RWPE2 (cell line): ENCODE measurements at places on chromosomes 1 and 21.
A peak's percentile ranks its signal among the peaks of the same experiment; 100 is the strongest.

DNA sequence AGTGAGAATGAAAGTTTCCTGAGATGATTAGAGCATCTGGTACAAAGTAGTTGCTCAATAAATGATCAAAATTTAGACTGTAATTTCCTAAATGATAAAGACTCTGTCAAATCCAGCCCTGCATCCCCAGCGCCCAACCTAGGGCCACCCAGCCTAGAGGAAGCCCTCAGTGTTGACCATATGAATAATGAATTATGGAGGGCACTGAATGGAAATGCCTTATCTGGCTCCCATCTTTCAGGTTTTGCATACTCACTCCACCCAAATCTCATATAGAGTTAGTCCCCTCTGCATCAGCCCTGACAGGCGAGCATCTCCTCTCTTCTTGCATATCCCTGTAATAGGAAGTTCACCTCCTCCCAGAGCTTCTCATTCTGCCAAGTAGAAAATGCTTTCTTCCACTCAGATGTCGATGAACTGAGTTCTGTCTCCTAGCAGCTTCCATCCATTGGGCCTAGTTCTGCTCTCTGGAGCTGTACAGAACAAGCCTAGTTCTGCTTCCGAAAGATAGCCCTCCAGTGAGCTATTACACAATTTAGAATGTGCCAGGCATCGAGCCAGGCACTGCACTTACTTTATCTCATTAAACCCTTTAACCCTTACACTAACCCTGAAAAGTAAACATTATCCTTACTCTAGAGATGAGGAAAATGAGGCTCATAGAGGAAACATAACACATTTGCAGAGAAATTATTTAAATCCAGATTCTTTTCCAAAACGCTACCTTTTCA is 20.9 kb downstream of the COA7 start:
- no peak for DNase-seq

DNA sequence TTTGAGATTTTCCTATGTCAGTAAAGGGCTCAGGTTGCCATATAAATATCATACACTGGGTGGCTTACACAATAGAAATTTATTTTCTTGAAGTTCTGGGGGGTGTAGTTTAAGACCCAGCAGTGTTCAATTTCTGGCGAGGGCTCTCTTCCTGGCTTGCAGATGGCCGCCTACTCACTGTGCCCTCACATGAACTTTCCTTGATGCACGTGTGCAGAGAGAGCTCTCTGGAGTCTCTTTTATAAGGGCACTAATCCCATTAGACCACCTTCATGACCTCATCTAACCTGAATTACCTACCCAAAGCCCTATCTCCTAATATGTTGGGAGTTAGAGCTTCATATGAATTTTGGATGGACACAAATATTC is 21.1 kb downstream of the TMEM51 start:
- DNase-seq, result no peak

- no peak for DNase-seq
These were observed 99.8 kb upstream of the C1orf105 start for GRCh38 chr1:172320733-172321132.

DNA sequence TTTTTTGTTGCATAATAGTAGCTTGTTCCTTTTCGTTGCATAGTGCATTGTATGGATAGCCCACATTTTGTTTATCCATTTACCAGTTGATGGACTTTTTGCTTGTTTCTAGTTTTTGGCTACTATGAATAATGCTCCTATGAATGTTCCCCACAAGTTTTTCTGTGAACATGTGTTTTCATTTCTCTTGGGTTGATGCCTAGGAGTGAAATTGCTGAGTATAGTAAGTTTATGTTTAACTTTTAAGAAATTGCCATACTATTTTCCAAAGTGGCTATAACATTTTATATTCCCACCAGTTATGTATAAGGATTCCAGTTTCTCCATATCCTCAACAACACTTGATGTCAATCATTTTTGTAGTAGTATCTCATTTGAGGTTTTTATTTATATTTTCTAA is 84.8 kb upstream of the CACYBP start:
- no peak for DNase-seq

DNA sequence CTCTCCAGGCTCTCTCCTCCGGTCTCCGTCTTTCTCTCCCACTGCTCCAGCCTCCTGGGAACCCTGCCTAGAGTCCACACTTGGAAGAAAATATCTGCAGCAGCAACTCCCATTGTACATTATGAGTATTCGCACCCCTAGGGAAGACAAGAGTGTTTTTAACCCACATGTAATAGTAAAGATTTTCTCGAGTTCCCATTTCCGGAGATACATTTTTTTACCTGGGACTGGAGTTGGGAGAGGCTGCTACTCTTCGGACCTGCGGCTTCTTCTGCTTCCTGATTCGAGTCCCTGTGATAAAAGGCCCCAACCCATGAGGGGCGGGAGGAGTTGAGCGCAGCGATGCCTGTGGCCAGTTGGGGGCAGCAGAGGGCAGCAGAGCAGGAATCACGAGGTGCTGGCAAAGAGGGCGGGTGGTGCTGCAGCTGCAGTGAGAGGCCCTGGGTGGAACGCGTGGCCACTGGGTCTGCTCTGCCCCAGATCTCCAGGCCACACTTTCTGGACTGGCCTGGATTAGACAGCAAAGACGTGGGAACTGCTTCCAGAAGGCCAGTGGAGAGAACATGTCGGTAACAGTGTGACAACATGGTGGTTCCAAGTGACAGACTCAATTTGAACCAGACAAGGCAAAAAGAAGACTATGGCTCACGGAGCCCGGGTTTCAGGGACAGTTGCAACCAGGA is 221.0 kb upstream of the CSF3R start:
- no peak for DNase-seq

DNA sequence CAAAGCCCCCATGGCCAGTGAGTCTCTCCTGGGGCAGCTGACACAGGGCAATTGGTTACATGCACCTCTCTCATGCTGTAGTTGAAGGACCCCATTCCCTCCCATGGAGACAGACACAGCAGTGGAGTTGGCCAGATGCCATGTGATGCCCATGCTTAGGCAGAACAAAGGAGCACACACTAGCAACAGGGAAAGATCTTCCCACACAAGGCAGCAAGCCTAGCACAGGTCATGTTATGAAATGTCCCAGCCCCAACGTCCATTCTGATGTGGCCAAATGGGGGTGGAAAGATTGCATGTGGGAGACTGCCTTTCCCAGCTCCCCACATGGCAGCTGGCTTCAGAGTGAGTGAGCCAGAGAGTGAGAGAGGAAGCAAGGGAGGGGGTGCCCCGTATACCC is 34.5 kb downstream of the AADACL4 start:
- DNase-seq, result no peak

- DNase-seq, result no peak
These were observed 91.2 kb upstream of the COL24A1 start for GRCh38 chr1:86247597-86248279.

GRCh38 chr1:172628401-172628800 is 30.5 kb upstream of the FASLG start:
- DNase-seq, result no peak

DNA sequence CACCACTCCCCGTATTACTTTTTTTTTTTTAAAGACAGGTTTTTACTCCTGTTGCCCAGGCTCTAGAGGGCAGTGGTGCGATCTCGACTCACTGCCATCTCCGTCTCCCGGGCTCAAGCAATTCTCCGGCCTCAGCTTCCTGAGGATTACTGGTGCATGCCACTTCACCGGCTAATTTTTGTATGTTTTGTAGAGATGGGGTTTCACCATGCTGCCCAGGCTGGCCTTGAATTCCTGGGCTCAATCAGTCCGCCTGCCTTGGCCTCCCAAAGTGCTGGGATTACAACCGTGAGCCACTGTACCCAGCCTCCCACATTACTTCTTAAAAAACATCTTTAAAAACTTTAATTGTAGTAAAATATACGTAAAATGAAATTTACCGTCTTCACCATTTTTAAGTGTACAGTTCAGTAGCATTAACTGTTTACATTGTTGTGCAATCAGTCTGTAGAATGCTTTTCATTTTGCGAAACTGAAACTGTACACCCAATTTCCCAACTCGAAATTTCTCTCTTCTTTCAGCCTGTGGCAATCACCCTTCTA is 77.0 kb downstream of the ZMYM4 start:
- no peak for DNase-seq

- DNase-seq, result no peak
These were observed 71.0 kb downstream of the SIPA1L2 start for GRCh38 chr1:232558954-232559353.

DNA sequence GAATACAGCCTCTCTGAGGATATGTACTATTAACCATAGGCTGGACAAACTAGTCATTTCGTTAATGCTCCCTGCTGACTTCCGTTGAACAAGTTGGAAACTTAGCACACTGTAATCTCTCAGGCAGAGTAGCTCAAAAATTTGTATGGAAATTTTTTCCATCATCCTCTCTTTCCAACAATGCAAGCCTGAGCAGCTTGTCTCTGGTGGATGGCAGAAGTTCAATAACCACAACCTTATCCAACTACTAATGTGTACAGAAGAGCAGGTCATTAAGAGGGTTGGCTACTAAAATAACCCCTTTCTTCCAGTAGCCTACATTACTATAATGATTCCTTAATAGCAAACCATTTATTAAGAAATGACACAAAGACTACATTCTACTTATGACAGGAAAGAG is 262.3 kb downstream of the NFIA start:
- DNase-seq, result no peak

- no peak for DNase-seq
These were observed 387.4 kb upstream of the CAMK1G start for GRCh38 chr1:209196140-209196539.

GRCh38 chr1:154337253-154337894 is 12.0 kb downstream of the ATP8B2 start:
- DNase-seq, result no peak

DNA sequence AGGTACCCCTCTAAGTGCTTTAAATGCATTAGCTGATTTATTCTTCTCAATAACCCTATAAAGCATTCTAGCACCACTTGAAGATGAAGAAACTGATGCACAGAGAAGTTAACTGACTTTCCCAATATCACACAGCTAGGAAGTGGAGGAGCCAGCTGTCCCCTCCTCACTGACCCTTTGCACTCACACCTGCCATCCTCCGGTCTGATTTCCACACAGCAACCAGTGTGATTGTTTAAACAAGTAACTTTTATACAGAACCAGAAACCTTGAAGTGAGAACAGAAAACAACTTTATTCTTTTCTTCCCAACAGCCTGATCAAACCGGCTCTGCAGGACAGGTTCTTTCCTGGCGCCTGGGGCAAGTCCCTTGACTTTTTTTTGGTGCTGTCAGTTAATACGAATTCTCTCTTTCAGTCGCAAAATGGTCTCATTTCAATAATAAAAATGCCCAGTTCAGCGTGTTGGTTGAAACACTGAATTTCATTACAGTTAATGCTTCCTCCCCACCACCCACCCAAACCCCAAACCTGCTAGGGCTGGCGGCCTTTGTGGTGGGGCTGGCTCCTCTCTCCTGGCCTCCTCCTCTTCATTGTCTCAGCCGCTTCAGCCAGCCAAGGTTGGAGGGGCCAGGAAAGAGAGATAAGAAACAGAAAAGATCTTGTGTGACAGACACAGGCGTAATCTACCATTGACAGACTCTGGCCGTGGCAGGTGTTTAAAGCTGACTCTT is 26.4 kb upstream of the EEIG2 start:
- DNase-seq, result no peak

- DNase-seq, result no peak
These were observed 19.2 kb downstream of the NRDC start for GRCh38 chr1:51859333-51859732.

DNA sequence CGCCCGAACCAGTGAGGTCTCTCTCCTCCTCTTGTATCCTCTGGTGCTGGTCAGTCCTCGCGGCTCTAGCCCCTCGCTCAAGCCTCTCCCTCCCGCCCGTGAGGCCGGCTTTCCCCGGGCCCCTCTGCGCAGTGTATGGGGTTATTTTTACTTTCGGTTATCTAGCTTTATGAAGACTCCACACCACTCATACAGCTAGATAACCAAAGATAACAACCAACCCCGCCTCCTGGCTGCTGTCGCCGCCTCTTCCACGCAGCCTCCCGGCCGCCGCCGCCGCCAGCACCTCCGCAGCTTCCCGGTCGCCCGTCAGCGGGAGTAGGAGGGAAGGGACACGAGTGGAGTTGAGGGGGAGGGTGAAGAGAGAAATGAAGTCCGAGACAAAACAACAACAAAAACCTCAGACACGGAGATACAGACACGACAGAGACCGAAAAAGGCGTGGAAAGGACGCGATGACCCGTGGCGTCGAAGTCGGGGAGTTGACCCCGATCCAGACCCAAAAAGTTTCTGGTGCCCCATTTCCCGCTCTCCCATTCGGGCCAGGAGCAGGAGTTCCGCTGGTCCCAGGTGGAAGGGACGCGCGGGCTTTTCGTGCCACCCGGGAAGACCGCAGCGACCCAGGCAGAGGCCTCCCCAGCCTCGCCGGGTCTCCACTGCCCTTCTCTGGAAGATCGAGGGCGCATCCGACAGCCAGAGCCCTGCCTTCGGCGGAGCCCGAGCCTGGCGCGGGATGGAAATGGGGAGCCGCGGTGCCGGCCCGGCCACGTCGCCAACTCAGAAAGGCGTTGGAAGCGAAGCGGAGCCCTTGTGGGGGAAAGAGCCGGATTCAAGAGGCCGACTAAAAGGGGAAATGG is 51.4 kb downstream of the RHBG start:
- DNase-seq, result peak; percentile 45

DNA sequence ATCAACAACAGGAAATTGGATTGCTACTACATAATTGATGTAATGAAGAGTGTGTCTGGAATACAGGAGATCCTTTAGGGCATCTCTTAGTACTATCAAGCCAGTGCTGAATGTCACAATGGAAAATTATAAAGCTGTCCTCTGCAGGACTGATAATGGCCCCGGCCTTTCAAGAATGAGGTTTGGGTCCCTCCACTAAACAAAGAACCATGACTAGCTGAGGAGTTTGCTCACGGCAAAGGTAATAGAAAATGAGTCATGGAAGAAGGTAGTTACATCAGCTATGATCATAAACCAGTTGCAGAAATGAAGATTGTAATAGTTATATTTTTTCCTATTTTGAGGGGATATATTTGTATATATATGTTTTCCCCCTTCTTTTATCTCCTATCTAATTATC is 145.8 kb downstream of the KCNJ6 start:
- no peak for DNase-seq

- DNase-seq, result no peak
These were observed 3.4 kb downstream of the RUNX3 start for GRCh38 chr1:24926563-24927249.

GRCh38 chr1:86345042-86345441 is 51.1 kb downstream of the ODF2L start:
- no peak for DNase-seq

- no peak for DNase-seq
These were observed 105.6 kb upstream of the COG2 start for GRCh38 chr1:230536641-230537155.

DNA sequence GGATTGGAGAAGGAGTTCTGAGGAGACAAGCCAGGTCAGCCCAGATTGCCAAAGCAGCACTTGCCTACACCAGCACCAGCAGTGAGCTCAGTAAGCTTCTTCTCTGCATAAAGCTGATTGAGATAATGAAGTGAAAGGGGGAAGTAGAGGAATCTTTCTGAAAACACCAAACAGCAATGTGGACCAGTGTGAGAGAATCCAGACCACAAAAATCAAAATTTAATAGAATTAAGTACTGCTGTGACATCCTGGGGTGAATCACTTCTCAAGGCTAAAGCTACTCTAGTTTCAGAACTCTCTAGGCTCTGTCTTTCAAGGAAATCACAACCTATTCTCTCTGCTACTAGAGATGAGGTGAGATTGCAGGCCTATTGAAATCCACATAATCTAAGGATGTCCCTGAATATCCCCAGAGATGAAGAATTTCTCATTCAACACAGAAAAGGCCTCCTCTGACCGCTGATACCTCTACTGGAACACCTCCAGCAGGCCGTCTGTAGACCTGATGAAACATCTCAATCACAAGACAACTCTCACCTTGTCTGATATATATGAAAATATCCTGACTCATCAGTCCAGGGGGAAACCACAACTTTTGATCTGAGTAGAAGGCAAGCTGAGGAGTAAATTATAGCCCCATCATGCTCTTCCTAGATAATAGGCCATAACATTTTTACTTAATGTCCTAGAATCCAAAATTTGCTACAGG is at the start of gene FCRL4:
Gene FCRL4, minus strand, starts transcription at position 127 of the 709 bp plus-strand sequence. CDS start 141 bp downstream, outside the sequence.
- no peak for DNase-seq
